Omental fat pad (tissue), 4 donors: ENCODE measurements at places on chromosomes 1 and 21. TPM values are rescaled to one million over a fixed set of nuclear protein-coding genes. Genes with fewer than 3 reads are reported as not detected.

Gene MNDA
- total RNA-seq = 7.4 TPM

Gene PLA2G5
- total RNA-seq = 14.5 TPM

Gene ALX3
- total RNA-seq = not detected

Gene ERO1B
- 8.6 TPM for total RNA-seq

Gene SHISAL2A
- not detected for total RNA-seq

Gene FAM3B
- 1.8 TPM for total RNA-seq

Gene RPE65
- total RNA-seq = not detected

Gene CFAP45
- total RNA-seq = not detected

Gene PGLYRP3
- total RNA-seq = not detected

Gene SGIP1
- total RNA-seq = 1.9 TPM

Gene C1orf232
- not detected for total RNA-seq

Gene NECTIN4
- total RNA-seq = not detected

Gene LPAR3
- total RNA-seq = 0.72 TPM

Gene RTCA
- total RNA-seq = 18.9 TPM

Gene MIXL1
- total RNA-seq = not detected

Gene IGSF5
- not detected for total RNA-seq

Gene HORMAD1
- total RNA-seq = 2.0 TPM

Gene PEAR1
- 29.5 TPM for total RNA-seq

Gene RNF207
- total RNA-seq = 5.2 TPM

Gene RNU1-1
- total RNA-seq = under 0.01 TPM

Gene VANGL1
- 6.3 TPM for total RNA-seq

Gene C1orf167
- total RNA-seq = not detected

Gene LAMB3
- total RNA-seq = 69.9 TPM

Gene PGLYRP4
- not detected for total RNA-seq

Gene HLX
- total RNA-seq = 26.5 TPM

Gene AGT
- total RNA-seq = 10.7 TPM

Gene ARHGEF16
- 3.2 TPM for total RNA-seq

Gene CLIC4
- 276 TPM for total RNA-seq

Gene LMOD1
- total RNA-seq = 31.6 TPM

Gene OLIG1
- total RNA-seq = not detected

Gene LRRC3
- 1.4 TPM for total RNA-seq

Gene SPRR5
- not detected for total RNA-seq

Gene FOXO6
- not detected for total RNA-seq

Gene SELP
- total RNA-seq = 74.5 TPM

Gene LYPLAL1
- 26.6 TPM for total RNA-seq

Gene OR10Z1
- not detected for total RNA-seq

Gene FLG2
- total RNA-seq = not detected

Gene PHLDA3
- total RNA-seq = 192 TPM

Gene ARHGEF11
- 26.4 TPM for total RNA-seq

Gene ATG4C
- 6.9 TPM for total RNA-seq

Gene GNAT2
- not detected for total RNA-seq

Gene TMCC2
- 1.6 TPM for total RNA-seq

Gene TIAM1
- 18.8 TPM for total RNA-seq

Gene GPR153
- total RNA-seq = 10.9 TPM
